ENCODE measurements at places on chromosomes 5 and 9.

DNA sequence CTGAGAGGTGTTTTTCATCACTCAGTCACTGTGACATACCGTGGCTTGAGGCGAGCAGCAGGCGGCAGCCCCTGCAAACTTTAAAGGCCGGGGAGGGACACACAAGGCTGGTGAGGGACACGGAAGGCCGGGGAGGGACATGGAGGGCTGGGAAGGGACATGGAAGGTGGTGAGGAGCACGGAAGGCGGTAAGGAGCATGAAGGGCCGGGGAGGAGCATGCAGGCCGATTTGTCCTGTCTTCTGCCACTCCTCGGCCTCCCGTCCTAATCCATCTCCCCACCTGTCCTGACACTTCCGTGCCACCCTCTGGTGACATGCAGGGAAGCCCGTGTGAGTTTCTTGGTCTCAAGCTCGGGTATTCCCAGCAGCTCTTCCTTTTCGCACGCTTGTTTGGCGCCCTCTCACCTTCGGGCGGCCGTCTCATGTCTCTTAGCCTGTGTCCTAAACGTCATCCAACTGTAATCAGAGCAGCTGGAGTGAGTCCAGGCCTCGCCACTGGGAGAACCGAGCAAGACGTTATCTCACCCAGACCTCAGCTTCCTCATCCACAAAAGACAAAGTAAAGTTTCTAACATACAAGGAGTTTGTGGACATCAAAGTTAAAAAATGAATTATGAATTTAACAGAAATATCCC lies 126.5 kb downstream of the MRPL36 start:
- no peak for DNase-seq

DNA sequence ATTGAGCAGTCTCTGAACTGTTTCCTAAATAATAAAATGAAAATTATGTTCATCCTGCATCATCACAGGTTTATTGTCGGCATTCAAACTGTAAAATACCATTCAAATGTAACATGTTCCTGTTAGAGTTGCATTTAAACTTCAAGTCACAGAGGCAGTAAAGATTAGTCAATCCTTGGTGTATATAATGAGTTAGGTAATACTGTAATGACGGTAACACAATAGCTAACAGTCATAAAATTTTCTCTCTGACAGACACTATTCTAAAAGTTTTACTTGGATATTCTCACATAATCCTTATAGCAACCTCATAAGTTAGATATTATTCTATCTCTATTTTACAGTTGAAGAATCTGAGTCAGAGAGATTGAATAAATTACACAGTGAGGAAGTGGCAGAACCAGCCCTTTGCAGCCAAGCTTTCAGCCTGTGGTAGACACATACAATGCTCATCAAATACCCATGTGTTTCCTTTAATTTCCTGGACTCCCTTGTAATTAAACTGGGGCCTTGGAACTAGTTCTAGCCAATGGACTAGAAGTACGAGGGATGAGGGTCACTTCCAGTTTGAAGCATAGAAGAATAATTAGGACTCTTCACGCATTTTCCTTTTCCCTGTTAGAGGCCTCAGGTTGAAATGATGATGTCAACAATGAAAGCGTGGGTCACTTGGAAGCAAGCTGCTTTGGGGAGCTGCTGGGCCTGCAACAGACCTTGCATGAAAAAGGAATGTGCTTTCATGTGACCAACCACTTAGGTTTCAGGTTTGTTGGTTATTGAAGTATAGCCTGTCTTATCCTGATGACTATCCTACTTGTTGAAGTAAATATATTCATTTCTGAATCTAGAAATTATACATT lies 12.3 kb upstream of the CAST start:
- DNase-seq: no peak

DNA sequence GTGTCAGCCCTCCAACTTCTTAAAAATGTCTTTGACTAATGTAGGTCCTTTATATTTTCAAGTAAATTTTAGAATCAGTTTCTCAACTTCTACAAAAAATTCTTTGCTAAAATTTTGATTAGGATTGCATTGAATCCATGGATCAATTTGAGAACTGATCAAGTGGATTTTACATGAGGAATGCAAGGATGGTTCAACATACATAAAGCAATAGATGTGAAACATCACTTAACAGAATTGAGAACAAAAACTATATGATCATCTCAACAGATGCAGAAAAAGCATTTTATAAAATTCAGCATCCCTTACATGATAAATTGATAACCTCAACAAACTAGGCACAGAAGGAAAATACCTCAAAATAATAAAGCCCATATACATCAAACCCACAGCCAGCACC lies 190.8 kb downstream of the AUH start:
- no peak for DNase-seq

DNA sequence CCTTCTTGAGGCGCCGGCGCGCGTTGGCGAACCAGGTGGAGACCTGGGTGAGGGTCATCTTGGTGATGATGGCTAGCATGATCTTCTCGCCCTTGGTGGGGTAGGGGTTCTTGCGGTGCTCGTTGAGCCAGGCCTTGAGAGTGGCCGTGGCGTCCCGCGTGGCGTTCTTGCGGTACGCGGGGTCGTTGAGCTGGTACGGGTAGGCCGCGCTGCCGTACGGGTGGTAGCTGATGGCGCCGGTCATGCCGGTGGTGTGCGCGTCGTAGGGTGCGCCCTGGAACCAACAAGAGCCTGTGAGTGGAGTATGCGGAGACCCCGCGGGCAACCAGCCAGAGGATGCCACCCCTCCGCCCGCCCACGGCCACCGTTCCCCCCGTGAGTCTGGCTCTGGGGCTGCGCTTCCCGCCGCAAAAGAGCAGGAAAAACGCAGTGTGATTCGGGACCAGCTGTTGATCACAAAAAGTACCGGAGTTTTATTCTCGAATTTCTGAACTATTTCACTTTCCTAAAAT lies 1.9 kb downstream of the IRX2 start:
- DNase-seq: no peak

GRCh38 chr5:169970911-169971765 lies 9.2 kb downstream of the INSYN2B start:
- no peak for DNase-seq

DNA sequence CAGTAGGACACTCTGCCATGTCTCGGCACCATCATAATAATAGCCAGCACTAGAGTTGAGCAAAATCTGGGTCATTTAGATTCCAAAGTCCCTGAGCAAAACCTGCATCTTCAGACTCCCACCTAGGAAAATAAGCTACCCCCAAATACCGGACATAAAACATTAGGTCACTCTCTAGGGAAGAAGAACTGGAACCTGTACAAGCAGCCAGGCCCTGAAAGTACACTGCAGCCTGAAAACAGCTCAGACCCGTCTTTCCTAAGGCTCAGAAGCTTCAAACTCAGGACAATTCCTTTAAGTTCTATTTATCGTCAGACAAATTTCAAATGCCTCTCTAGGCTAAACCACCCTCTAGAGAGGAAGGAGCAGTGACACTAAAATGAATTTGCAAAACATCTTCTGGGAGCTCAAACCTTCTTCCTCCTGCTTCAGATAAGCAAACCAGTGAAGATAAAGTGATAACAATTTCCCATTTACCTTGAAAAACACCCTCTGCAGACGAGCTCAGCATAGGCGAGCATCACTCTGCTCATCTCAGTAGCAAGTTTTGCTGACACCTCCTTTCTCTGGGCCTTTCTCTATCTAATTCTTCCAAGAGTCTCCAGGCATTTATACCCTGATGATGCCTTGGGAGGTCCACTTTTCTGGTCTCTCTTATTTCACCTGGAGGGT lies 34.0 kb downstream of the ADAM19 start:
- DNase-seq: no peak
